Right lung (tissue), 10 donors: ENCODE measurements at places on chromosomes 3 and 15. TPM values are rescaled to one million over a fixed set of nuclear protein-coding genes. Genes with fewer than 3 reads are reported as not detected.

GRCh38 chr15:50544368-50544767 lies 2.1 kb downstream of the USP50 start:
- no peak for DNase-seq

DNA sequence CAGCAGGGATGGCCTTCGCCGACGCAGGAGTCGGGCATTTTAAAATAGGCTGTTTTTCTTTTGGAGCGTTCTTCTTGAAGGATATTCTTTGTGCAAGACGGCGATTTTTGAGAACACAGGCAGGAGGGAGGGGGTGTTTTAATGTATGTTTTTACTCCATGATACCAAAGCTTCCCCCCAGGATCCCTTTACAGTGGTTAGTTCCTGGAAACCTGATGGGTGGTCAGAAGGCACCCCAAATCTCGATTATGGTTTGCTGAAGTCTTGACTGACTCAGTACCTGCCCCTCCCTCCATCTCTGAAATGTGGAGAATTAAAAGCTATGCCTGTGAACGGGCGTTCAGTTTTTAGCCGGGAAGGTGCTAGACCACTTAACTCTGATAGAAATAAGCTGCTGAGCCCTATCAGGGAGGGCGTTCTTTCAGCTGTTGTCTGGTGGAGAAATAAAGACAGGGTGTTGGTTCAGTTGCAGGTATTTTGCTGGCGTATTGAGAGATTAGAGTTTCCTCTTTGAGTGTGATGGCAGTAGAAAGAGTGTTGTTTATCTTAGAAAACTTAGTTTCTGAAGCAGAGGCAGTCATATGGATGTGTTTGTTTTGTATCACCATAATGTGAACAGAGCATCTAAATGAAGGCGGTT lies 3.4 kb downstream of the IGF1R start:
- peak; percentile 27 for DNase-seq

GRCh38 chr15:52417521-52417920 lies 111.2 kb downstream of the MYO5A start:
- no peak for DNase-seq

GRCh38 chr3:168157903-168158302 lies 62.2 kb upstream of the GOLIM4 start:
- DNase-seq, result no peak

The CD47 gene
- polyA plus RNA-seq, result 107 TPM

The FGF7 gene
- 16.9 TPM for polyA plus RNA-seq

The FSTL1 gene
- 556 TPM for polyA plus RNA-seq
